ENCODE measurements at places on chromosomes 5 and 9. TPM values are rescaled to one million over a fixed set of nuclear protein-coding genes. Genes with fewer than 3 reads are reported as not detected.

DNA sequence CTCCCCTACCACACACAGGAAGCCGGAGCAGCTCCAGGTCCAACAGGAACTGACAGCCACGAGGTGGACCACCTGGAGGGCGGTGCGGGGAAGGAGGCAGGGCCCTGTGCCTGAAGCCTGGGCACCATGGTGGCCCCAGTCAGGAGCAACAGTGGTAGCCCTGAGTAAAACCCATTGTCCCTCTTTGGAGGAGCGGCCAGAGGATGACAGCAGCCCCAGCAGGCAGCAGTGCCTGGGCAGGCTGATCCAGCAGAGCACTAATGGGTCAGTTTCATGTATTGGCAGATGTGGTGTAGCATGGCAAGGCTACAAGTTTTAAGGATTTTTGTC is 47.7 kb upstream of the GARNL3 start:
- DNase-seq, result no peak

DNA sequence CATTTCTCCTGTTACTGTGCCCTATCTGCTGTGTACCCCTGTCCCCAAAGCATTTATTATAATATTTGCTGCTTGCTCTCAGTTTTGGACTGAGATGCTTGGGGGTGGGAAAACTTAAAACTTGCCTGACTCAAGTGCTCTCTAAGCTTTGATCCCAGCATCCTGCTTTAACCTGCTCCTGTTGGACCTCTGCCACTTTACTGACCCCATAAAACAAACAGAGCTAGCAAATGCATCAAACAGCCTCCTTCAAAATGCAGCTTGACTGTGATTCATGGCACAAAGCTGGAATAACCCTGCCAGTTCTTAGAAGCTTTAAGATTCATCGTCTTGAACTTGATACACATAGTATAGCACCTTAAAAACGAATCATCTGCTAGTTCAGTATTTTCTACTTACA is 212.5 kb downstream of the DEPDC1B start:
- peak; percentile 25 for DNase-seq

DNA sequence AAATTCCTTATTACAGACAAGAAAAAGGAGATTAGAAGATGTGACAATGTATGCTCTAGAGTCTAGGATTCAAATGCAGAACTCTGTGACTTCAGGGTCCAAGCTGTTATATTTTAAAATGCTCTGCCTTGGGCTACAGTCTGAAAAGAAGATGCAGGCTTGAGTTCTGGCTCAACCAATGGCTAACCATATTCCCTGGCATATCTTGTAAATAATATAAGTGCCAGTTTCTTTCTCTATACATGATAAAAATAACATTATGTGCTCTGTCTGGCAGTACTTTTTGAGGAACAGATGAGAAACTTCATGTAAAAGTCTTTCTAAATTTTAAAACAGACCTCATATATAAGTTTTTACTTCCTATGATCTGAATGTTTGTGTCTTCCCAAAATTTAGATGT is 926.5 kb upstream of the CDH6 start:
- DNase-seq, result no peak

DNA sequence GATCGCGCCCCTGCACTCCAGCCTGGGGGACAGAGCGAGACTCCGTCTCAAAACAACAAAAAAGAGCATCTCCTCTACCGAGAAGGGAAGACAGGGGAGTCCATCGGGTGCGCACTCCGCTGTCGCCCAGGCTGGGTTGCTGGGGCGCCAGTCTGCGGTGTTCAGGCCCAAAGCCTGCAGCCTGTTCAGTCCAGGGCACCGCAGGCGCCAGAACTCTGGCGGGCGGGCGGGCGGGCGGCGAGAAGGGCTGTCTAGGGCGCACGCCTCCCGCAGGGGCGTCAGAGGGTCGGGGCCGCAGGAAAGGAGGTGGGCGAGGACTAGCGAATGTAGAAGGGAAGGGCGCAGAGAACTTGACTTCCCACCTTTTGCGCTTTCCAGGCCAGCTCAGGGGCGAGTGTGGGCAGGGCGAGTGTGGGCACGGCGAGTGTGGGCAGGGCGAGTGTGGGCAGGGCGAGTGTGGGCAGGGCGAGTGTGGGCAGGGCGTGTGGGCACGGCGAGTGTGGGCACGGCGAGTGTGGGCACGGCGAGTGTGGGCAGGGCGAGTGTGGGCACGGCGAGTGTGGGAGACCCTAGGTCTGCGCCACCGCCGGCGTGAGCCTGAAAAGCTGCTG is 10.5 kb downstream of the PROP1 start:
- DNase-seq, result no peak

- peak; percentile 40 for DNase-seq
These were observed 38.7 kb upstream of the PTGS1 start for GRCh38 chr9:122332083-122332482.

GRCh38 chr9:130995086-130996011 is 13.6 kb upstream of the LAMC3 start:
- peak; percentile 82 for DNase-seq

- peak; percentile 48 for DNase-seq
These were observed 188.2 kb downstream of the CRB2 start for GRCh38 chr9:123544007-123544827.

DNA sequence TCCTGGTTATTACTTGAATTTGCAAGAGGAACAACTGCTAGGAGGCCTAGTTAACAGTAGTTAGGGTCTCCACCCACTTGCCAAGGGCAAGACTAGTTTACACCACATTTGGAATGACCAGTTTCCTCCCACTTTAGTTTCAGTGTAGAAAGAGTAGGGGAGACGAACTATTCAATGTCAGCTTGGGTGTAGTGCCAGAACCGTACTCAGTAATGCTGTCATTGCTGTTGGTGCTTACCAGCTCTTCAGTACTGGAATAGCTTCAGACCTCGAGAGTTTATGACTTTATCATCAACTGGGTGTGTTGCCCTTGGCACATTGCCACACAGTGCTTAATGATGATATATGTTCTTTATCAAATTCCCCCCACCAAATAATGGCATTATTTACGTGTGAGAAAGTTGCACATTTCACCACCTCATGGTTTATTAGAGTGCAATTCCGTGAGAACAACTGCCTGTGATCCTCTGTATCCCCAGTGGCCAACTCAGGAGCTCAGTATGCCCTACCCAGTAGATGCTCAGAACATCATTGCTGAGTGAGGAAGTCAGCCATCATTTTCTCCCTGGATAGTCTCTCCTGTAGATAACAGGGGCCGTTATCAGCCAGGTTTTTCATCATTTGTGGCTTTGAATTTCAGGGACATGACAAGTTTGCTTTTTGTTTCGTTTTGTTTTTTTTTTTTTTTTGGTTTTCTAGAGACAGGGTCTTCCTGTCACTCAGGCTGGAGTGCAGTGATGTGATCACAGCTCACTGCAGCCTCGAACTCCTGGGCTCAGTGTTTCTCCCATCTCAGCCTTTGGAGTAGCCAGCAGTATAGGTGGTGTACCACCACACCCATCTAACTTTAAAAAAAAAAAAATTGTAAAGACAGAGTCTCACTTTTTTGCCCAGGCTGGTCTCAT is 67.3 kb downstream of the DOCK8 start:
- DNase-seq, result no peak

DNA sequence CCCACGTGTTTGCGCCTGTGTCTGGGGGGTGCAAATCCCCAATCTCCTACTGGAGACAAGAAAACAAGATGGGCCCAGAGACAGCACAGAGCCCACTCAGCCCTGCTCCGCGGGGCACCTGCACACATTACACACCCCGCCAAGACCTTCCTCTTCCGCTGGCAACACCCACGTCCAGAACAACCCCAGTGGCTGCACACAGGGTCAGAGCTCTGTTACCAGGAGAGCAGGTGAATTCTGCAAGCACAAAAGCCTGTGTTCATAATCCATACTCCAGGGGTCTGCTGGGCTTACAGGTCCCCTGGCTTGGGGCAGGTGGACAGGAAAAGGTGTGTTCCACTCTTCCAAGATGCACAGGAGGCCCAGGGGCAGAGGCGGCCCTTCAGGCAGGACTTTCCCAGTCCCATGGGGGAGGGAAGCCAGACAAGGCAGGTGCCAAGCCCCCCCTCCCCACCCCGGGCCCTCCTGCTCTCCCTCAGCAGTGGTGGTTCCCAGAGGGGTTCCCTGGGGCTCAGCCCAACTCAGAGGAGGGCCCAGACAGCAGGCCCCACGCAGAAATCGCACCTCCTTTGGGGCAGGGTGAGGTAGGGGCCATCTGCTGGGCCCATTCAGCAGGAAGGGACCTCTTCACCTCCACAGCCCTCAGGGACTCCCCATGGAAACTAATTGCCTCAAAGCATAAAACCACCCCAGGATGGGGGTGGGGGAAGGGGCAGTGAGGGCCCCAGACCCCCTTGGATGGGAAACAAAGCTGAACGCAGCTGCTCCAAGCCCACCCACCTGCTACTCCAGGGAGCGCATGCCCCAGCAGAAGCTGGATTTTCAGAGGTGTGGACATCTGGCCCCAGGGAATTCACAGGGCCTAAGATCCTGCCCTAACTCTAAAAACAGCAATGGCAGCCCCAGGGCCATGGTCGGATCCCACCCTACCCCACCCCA is 105.3 kb downstream of the VAV2 start:
- DNase-seq, result no peak

DNA sequence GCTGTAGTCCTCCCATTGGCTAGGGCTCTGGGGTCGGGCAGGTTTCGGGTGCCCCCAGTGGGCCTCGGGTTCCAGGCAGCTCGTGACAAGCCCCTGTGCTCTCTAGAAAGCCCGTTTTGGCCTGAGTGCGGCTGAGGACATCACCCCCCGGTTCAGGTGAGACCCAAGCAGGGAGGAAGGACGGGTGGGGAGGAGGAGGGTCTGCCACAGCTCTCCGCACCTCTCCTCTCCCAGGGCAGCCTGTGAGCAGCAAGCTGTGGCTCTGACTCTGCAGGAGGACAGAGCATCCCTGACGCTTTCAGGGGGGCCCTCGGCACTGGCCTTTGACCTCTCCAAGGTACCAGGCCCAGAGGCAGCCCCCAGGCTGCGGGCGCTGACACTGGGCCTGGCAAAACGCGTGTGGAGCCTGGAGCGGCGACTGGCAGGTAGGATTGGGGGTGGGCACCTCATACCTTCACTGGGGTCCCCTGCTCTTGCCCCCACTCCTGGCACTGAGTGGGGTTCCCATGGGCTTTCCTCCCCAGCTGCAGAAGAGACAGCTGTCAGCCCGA is 672 bp downstream of the PAXX start:
- no peak for DNase-seq

DNA sequence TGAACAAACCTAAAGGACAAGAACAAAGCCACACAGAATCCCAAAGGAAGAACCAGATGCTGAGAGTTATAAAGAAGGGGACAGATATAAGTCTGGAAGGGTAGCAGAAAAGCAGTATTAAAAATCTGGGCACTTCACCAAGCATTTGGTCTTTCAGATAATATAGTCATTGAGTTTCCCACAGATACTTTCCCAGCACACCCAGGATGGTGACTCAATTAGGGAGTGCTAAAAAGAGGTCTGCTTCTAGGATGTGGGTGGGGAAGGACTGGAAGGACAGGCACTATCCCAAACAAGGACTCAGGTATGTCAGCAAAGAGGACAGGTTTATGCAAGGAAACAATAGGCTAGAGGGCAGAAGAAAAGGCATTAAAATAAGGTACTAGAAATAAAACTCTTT is 59.3 kb downstream of the DIAPH1 start:
- peak; percentile 53 for DNase-seq

- peak; percentile 33 for DNase-seq
These were observed 567.9 kb downstream of the CCDC171 start for GRCh38 chr9:16120727-16121126.

DNA sequence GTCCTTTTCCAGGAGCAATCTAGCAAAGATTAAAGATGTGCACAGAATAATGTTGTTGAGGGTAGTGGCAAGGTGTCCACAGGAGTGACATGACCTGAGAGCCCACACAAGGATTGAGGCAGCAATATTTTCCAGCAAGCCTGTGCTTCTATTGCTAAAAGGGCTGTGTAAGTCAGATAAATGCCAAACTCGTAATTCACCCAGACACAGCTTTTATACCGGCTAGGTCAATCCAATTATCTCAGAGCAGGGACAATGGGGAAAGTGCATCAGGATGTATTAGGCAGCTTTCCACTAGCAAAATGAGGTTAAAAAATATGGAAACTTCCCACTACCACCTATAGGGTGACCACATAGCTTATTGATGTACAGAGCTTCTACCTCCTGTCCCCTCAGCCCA is 34.8 kb upstream of the RAB3C start:
- no peak for DNase-seq

GRCh38 chr5:89055695-89056085 is 172.7 kb upstream of the MEF2C start:
- DNase-seq, result no peak

- no peak for DNase-seq
These were observed 25.3 kb downstream of the NIPAL4 start for GRCh38 chr5:157485340-157485739.

DNA sequence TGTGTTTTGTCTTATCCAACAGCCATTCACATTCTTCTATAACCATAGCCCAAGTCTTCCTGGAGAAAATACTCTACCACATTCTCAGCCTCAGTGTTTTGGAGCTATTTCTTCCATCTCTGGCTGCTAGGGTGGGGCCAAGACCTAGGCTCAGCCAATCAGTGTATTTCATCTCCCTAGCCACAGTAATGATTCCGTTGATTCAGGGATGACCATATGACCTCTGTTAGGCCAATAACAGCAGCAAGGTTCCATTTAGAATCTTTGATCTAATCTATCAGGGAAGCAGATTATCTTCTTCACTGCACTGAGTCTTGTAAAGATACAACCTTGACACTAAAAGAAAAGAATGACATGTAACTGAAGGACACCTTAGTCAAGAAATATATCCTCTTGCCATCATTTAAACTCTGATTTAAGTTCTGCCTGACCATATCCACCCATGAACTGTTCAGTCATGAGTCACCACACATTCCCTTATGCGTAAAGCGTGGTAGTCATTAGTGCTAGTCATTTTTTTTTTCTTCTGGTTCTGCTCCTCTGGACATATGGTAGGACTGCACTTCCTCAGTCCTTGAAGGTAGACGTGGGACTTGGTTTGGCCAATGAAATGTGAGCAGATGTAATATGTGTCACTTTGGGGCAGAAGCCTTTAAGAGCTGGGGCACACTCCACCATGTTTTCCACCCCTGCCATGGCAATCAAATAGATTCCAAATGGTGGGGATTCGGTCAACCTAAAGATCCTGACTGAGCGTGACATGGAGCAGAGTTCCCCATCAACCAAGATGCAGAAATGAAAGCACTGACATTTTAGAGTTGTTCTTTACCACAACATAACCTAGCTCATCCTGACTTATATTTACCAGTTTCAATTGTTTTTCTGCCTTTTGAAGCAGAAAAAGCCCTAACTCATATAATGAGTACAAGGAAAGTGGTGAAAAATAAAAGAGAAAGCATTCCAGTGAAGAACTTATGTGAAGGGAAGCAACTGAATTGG is 12.7 kb upstream of the PRELID2 start:
- no peak for DNase-seq

SNCB gene
- not detected for total RNA-seq

MARCOL gene
- not detected for total RNA-seq

RFESD gene
- 3.9 TPM for total RNA-seq

RHOBTB3 gene
- 153 TPM for total RNA-seq

CRHBP gene
- total RNA-seq, result 1.2 TPM

PCSK5 gene
- total RNA-seq, result 15.8 TPM

SLC9A3 gene
- 1.2 TPM for total RNA-seq

TMEM215 gene
- total RNA-seq, result 0.66 TPM

RC3H2 gene
- total RNA-seq, result 40.4 TPM

RGS7BP gene
- total RNA-seq, result 5.3 TPM
